Stimulated activated CD4-positive, alpha-beta T cell treated with anti-CD3 and anti-CD28 coated beads, TNF-alpha, amount 100 ng/mL, for 24 hours (primary cell): ENCODE measurements at places on chromosomes 11 and 22.

DNA sequence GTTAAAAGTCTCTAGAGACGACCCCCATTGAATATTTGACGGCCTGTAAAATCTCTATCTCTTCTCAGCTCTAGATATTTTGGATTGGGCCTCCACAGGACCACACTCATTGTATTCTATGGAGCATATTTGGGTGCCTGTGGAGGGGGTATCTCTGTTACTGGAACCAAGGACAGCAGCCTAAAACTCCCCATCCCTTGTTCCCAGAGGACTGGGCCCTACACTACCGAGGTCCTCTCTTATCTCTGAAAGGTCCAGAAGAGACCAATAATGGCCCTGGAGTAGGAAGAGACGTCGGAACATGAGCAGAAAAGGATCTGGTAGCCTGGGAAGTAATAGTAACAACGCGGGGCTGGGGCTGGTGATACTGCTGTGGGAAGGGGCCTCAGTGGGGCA is 542 bp downstream of the HPS4 start:
- DNase-seq: no peak

GRCh38 chr11:35389112-35389511 is 30.2 kb downstream of the SLC1A2 start:
- DNase-seq: no peak

DNA sequence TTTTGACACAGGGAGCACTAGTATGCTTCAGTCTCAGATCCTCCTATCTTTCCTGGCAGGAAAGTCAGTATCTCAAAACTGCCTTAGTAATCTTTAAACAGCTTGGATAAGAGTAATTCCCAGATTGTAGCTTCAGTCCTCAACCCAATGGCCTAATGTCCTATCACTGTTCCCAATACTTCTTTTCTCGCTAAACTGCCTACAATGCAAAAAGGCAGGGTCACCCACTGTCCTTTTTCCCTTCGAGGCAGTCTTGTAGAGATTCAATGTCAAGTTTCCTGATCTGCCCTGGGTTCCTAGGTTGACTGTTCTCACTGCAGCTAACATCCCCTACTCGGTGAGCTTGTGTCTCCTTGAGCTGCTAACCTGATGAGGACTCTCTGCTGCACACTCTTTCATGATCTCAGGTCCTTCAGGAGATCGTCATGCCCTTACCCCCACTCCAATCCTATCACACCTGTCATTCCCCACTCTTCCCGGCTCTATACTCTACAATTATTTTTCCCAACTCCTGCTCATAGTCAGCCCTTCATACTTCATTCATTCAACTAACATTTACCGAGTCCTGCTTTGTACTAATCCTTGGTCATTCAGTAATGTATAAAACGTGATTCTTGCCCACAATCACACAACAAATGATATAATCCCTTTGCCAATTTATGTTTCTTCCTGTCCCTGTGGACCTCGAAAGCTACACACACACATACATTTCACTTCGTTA is 904 bp downstream of the C2CD3 start:
- no peak for DNase-seq

DNA sequence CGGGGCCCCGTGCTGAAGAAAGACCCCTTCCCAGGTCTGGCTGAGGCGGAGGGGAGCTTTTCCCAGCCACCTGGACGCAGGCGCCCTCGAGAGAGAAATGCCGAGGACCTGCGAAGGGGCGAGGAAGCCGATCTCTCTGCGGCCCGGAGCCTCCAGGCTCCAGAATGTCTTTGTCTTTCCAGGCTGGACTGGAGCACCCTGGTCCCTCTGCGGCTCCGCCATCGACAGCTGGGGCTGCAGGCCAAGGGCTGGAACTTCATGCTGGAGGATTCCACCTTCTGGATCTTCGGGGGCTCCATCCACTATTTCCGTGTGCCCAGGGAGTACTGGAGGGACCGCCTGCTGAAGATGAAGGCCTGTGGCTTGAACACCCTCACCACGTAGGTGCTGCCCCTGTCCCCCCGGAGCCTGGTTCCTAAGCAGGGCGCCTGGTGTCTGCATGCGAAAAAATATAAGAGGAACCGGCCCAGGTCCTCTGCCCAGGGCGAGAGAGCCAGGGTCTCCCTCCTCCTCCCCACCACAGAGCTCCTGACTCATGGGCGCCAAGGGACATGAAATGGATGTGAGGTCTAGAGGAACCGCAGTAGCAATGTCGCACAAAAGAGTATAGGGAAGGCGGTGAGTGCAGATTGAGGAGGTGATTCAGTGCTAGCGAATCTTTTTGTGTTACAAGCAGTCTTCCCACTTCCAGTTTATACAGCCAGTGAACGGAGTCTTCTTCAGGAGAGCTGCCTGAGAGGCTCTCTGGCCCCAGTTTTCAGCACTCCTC is 11.0 kb downstream of the GLB1L2 start:
- no peak for DNase-seq

DNA sequence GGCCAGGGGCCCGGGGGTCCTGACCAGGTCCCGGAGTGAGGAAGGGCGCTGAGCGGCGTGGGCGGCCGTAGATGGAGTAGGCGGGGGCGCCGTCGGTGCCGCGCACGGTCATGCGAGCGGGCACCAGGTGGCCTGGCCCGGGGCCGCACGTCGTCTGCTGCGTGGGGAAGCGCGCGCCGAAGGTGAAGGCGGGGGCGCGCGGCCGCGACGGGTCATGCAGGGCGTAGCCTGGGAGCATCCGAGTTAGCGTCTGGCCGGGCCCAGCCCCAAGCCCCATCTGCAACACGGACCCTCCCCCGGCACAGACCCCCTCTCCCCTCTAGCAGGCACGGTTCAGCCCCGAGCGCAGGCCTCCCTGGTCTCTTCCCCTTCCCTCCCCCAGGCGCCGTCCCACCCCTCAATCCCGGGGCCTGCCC is 1.7 kb upstream of the TYMP start:
- DNase-seq: no peak

DNA sequence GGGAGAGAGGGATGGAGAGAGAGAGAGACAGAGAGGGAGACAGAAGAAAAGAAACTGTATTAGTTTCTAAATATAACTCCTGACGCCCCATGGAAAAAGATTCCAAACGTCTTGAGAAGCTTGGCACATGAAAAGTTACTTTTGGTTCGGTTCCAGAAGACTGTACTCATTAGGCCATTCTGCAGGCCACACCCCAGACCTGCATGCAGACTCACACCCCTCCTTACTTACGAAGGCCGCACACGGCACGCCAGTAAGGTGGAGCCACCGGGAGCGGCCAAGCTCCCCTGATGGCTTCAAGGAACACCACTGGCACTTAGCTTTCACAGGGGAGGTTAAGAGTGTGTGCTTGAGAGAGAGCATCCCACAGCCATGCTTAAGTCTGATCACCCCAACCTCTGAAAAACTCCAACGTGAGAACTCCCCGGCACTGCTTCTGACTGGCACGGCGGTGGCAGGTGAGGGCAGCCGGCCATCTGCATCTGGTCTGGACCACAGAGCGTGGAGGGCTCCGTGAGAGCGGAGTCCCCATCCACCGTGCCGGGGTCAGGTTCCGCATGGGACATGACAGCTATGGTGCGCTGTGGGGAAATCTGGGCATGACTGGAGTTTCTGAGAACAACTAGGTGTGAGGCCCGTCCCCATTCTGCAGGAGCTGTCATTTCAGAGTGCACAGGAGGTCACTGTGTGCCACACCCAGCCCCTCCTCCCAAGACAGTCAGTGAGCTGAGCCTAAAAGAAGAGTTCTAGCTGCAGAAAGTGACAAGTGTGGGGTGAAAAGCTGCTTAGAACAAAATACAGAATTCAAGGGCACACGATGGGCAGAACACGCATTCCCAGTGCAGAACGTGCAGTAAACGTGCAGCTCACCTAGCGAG is 62.4 kb downstream of the MYH9 start:
- no peak for DNase-seq

DNA sequence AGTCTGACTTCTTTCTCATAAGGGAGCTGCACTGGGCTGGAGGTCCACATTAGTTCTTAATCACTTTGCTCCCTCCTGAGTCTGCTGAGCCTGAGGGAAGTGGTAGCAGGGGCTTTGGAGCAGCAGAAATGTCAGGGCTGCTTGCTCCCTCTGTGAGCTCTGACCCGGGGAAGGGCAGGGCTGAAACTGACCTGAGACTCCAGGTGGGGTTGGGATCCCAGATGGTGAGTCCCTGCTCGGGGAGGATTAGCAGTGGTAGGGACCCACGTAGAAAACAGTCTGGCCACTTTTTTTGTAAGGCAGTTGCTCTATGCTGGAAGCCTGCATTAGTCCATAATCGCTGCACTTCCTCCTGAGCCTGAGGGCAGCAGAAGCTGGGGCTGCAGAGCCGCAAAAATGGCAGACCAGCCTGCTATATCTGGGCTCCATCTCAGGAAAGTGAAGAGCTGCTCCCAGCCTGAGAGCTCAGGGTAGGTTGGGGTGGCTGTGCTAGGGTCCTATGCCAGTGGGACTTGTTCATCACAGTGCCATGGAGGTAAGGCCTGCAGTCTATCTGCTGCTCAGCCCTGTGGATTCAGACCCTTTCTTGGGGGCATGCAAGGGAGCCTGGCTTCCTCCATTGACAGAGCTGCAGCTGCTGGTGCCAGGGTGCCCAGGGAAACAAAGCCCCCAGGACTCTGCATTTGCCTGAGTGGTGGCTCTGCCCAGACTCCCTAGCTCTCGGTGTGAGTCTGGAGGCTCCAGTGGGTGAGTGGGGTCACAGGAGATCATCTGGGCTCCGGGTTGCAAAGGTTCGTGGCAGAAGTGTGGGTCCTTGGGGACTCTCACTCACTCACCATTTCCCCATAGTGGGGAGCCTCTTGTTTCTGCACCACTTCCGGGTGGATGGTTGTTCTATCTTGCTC is 854.3 kb downstream of the LUZP2 start:
- no peak for DNase-seq

GRCh38 chr22:26174280-26174679 is 5.0 kb downstream of the SEZ6L start:
- no peak for DNase-seq

DNA sequence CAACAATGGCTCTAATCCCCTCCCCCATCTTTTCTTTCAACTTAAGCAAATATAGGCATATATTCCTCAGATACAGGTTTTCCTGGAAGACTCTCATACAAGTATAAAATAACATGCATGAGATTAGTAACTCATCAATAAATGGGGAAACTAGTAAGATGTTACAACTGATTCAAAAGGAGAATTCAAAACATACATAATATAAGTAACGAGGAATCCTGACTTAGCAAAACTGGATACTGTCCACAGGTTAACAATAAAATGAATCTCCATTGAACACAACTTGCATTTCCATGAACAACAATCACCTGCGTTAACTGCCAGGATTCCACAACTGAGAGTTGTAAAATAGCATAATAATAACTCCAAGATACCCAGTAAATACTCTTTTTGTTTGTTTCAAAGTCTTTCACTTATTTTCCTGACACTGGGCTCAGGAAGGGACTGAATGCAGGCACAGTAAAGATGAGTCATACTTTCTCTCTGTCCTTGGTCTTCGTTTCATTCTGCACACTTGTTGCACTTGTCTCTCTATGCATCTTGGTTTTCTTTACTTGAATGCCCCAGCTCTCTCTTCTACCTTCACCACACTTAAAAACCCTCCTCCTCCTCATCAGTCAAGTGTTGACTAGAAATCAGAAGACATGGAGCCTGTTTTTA is 8.1 kb downstream of the APIP start:
- no peak for DNase-seq

DNA sequence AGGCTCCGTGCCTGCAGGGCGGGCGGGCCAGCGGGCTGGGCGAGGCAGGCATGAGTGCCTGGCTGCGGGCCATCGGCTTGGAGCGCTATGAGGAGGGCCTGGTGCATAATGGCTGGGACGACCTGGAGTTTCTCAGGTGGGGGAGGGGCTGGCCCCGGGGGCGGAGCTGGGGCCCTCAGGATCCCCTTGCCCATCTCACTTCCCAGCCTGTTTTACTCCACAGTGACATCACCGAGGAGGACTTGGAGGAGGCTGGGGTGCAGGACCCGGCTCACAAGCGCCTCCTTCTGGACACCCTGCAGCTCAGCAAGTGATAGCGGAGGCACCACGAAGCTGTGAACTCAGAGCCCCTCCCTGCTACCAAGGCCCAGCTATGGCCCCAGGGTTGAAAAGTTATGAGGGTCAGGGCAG is 5.9 kb downstream of the PHOX2A start:
- DNase-seq: no peak

DNA sequence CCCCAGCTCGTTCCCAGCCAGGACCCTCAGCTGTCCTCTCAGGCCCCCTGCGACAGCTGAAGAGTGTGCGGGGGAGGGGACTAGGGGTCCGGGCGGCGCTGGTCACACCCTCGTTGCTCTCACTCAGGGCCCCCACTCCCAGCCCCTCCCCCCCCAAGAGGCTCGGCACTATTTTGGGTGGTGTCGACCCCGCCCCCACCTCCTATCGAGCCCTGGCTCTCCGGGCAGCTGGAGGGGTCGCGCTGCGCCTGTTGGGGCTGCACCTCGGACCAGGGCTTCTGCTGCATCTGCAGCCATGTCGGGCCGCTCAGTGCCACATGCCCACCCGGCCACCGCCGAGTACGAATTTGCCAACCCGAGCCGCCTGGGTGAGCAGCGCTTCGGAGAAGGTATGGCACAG is at the start of gene HSPB2:
Gene HSPB2, plus strand, starts transcription at position 200 of the 400 bp plus-strand sequence. Its CDS starts 96 bp downstream, at position 296.
- no peak for DNase-seq

- DNase-seq: no peak
These were observed 15.6 kb upstream of the C11orf91 start for GRCh38 chr11:33716243-33716642.

- no peak for DNase-seq
These were observed 48.8 kb upstream of the LARGE1 start for GRCh38 chr22:33969045-33969444.

GRCh38 chr11:110704210-110704864 is 7.9 kb downstream of the ARHGAP20 start:
- no peak for DNase-seq

GRCh38 chr11:65903068-65903481 is 2.9 kb upstream of the FOSL1 start:
- no peak for DNase-seq

DNA sequence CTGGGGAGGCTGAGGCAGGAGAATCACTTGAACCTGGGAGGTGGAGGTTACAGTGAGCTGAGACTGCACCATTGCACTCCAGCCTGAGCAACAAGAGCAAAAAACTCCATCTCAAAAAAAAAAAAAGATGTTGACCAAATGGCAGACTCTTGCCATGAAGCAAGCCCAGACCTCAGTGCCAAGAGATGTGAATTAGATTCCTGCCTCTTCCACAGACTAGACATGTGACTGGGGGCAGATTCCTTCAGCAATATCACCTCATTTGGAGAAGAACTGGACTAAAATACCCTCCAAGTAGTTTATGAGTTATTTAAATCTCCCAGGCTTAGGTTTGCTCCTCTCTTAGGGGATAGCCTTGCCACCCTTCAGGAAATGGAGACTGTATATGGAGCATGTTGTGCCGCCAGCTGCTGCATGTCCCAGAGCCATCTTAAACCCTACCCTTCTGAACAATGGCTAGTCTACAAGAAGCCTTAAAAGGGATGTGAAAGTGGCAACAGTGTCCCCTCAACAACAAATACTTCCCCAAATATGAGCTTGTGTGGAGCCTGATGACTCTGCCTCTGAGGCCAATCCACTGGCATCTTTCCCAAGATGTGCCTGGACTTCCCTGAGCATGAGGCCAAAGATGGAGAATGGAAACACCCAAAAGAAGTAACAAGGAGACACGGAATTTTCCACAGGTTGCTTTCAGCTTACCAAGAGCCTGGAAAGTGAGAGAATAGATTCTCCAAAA is 763 bp upstream of the MS4A7 start:
- DNase-seq: no peak
